Mesenchymal stem cell (in vitro differentiated cells and primary cell): ENCODE measurements at places on chromosomes 11 and 22.

DNA sequence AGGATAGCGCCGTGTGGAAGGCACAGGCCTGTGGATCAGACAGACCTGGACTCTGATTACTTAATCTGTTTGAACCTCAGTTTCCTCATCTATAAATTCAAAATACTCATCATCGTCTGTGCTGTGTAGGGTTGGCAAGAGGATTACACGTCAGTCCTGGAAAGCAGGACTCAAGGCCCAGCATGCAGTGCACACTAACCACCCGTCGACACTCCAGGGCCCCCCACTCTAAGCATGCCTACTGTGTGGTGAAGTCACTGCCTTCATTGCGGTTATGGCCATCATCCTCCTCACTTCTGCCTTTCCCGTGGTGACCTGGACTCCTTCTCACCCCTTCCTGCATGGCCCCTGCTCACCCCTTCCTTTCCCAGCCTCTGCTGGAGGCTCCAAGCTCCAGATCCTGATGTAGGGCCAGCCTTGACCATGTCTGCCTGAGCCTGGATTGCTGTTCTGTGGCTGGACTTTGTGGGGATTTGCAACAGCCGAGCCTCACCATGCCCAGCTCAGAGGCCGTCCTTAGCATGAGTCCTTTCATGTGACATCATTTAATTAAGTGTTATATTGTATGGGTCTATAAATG is 1158.0 kb downstream of the TBC1D22A start:
- no peak for DNase-seq

GRCh38 chr22:32410459-32410858 is 1.6 kb downstream of the RTCB start:
- DNase-seq, result no peak

- no peak for DNase-seq
Measured at GRCh38 chr11:44456544-44457300, 108.7 kb upstream of the CD82 start.

DNA sequence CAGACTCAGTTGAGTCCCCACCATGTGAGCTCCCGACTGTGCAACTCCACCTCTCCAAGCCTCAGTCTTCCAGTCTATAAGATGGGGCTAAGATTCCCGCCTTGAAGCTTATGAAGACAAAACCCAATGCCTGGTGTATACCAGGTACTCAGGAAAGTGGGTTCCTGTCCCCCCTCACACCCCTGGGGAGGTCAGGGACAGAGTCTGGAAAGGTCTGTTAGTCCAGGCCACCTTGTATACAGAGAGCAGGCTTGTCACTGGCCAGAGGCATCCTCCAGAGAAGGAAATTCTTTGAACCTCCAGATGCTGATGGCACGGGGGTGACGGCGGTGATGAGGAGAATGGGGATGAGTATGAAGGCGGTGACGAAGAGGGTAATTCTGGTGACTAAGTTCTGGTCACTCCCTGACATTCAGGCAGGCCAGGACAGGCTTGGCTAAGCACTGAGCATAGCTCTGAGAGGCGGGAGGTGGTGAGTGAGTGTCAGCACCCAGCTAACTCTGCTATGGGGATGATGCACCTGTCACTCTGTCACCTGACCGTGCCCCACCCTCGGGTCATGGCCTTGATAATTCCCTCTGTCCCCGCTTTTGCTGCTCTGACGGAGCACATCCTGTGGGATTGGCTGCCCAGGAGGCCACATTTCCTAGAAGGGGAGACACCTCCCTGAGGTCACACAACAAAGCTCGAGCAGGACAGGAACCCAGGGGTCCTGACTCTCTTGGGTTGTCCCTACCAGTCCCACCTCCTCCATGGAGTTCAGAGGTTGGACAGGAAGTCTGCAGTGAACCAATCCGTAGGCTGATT is 30.9 kb upstream of the CSNK1E start:
- DNase-seq, result no peak

GRCh38 chr11:77530879-77531278 is 57.0 kb upstream of the PAK1 start:
- DNase-seq, result no peak

DNA sequence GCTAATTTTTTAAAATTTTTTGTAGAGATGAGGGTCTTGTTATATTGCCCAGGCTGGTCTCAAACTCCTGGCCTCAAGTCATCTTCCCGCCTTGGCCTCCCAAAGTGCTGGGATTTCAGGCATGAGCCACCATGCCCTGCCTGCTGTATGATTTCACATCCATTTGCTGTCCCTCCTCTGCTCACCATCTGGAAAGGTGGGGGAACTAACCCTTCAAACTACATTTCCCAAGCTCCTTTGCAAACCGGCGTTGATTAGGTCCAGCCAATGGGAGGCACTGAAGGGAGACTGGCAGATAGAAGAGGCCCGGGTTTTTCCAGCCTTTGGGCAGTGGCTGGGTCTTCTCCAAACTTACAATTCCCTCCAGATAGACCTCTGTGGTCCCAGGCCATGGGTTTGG is 19.3 kb downstream of the RFPL1 start:
- peak; percentile 51 for DNase-seq

DNA sequence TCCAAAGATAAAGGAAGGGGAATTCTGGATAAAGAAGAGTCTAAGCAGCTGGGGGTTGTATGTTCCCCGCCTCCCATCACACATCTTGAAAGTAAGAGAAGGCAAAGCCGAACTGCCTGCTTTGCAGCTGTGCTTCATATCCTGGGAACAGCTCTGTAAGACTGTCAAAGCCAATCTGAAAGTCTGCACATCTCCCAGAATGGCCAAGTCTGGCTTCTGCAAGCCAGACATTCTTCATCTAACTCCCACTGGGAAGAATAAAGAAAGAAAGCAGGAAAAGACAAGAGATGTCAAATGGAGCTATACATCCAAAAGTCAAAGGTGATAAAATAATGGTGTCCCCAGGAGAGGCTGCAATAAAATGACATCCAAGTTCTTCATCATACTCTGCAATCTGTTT is 15.4 kb downstream of the MORC2 start:
- DNase-seq, result no peak

- no peak for DNase-seq
Measured at GRCh38 chr11:16745950-16746605, 7.6 kb downstream of the C11orf58 start.

DNA sequence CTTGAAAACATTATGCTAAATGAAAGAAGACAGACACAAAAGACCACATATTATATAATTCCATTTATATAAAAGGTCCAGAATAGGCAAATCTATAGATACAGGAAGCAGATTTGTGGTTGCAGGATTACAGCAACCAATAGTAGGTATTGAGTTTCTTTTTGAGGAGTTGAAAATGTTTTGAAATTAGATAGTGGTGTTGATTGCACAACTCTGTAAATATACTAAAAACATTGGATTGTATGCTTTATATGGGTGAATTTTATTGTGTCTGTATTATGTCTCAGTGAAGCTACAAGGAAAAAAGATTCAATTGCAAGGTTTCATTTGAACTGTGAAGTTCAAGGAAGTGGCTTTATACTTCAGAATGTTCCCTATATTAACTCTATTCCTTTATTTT is 3.0 kb upstream of the RRAS2 start:
- DNase-seq, result no peak

- no peak for DNase-seq
Measured at GRCh38 chr22:27612115-27612514, 189.4 kb downstream of the MN1 start.

DNA sequence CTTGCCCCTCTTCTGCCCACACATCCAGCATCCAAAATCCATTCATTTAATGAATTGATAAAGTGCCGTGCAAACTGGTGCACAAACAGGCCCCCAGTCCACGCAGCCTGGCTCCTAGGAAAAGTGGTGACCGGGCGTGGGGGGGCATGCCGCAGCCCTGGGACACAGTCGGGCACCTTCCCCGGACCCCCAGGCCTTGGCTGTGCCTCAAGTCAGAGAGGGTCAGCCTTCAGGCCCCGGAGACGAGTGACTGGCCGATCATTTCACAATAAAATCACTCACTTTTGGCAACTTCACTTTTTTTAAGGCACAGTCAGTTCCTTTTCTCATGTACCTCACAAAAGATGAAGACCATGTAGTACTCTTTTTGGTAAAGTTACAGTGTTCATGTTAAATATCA is 8.0 kb downstream of the CDPF1 start:
- no peak for DNase-seq

GRCh38 chr11:47131136-47131535 is 45.5 kb downstream of the ARFGAP2 start:
- DNase-seq, result no peak

GRCh38 chr11:33895752-33896137 is 3.9 kb upstream of the LMO2 start:
- no peak for DNase-seq
